ENCODE measurements at places on chromosomes 2 and 18.

DNA sequence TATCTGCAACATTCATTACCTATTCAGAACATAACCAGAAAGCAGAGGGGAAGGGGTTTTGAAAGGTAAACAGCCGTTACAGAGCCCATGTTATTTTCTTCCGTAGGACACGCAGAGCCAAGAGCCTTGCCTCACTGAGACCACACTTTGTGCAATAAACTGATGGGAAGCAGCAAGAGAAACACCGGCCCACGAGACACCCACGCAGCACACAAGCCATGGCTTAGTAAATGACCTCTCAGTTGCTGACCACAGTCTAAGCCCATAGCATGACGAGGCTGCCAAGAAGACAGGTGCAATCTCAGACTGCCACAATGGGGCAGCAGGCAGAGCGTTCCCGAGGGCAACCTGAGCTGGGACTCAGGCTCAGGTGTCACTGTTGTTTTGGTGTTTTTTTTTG, 59.6 kb downstream of the CABYR start:
- DNase-seq: no peak

DNA sequence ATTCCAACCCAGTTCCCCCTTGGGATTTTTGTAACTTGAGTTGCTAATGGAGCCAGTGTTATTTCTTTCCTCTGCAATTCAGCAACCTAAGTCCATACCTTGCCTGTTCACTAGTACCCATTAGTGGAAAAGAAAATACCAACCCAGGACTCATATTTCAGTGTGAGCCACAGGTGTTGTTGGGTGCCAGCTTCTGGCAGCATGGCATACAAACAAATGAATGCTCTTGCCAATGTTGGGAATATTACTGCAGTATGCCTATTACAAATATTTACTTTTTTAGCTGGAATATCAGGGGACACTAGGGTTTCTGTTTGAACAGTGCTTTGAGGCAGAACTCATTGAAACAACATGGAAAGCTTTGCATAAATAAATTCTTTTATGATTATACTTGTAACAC, 130.2 kb downstream of the NCKAP5 start:
- DNase-seq: no peak

DNA sequence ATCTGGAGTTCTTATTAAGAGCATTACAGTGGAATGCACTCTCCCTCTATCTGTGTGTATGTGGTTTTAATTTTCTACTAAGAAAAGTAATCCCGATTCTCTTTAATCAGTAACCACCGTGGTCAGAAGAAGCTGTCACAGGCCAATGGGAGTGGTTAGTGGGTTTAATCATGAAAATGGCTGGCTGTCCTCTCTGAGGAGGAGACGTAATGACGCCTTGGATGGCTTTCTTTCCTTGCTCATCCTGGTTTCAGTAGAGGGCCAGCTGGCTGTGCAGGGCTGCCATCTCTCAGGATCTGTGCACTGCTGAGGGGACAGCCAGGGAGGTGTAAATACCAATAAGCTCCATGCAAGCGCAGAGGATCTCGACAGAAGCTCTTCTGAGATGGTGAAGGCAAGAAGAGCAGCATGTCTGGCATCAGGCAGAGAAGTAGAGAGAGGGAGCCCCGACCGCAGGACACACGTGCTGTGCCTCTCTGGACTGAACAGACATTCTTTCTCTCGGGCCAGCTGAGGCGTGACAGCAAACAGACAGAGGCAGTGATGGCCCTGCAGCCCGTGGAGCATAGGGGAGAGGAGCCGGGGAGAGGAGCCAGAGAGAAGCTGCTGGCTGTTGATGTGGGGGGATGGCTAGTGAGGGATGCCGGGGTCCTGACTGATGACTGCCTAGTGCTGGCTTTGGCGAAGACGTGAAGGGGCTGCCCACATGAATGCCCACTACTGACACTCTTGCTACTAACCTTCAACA, 65.1 kb upstream of the DAPL1 start:
- no peak for DNase-seq

GRCh38 chr18:28736223-28736622, 559.3 kb upstream of the CDH2 start:
- no peak for DNase-seq

DNA sequence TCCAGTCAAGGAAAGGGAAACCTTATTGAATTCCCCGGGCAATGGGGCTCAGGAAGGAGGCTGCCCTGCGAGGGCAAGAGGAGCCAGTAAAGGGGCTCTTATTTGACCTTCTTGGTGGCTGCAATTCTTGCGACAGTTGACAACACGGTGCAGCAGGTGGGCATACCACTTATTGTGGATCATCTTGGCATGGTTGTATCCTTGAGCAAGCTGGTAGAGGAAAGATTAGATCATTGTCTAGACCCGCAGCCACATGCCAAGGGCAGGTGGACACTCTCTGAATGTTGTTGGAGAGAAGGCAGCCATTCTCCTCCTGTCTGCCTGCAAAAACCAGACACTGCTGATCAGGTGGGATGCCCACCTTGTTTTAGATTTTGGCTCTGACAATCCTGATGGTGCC, 170.2 kb upstream of the CHST9 start:
- no peak for DNase-seq

DNA sequence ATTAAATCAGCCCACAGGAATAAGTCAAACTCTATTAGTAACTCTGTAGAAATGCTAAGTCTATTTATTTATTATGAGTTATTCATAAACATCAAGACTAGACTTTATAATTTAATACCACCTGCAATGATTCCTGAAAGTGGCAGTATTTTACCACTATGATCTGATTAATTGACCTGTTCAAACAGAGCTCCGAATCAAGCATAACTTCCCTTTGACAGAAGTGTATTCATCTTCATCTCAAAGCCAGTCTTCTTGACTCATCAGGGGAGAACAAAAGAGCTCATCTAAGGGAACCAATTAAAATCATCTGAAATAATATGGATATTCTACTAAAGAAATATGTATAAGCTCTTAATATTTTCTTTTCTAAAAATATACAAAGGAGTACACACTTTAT, 122.3 kb downstream of the MBD2 start:
- no peak for DNase-seq

DNA sequence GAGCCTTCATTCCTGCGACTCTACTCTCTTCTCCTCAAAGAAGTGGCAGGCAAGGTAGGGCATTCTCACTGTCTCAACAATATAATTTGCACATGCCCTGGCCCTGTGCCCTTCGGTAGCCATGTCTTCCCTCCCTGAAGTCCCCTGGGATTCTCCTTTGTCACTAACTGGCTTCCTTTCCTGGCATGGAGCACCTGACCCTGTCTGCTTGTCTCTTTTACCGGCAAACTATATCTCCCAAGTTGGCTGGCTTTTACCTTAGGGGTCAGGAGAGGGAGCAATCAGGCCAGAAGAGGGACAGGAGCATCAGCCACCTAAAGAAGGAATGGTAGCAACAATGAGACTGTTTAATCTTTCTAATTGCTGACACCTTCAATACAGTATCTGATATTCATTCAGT, 51.9 kb upstream of the RMDN2 start:
- DNase-seq: no peak

DNA sequence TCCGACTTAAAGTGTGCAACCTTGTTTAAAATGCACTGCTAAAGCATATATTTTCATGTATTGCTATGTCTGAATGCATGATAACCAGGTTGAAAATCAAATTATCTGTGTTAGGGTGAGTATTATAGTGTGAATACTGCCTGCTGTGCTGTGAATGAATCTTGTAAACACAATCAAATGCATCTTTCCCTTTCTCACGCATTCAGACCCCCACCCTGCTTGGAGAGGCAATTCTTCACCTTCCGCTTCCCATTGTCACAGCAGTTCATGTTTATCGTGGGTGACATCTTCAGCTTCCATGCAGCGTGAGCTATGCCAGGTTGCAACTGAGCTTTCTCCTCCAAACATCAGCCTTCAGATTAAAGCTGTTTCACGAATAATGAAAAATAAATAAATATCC, 418.0 kb downstream of the MEIS1 start:
- no peak for DNase-seq

DNA sequence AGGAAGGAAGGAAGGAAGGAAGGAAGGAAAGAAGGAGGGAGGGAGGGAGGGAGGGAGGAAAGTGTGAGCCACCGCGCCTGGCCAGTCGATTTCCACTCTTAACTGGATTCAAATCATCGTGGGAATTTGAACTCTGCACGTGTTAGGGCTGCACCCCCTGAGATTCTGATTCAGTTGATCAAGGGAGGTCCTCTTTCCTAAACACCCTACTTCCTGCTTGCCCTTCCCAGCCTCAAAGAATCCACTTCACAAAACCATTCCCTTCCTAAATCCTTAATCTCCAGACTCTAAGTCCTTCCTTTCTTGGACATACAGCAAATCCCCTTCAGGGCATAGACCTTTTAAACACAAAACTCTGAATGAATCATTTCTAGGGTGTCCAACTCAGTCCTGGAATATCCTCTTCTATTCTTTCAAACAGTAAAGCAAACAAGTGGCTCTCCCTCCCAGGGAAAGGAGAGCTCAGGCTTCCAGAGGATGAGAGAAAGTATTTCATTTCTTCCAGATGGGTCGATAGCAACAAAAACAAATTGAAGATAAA, 68.2 kb upstream of the MBOAT2 start:
- DNase-seq: no peak

GRCh38 chr2:46951290-46952064, 35.9 kb upstream of the MCFD2 start:
- DNase-seq: no peak

DNA sequence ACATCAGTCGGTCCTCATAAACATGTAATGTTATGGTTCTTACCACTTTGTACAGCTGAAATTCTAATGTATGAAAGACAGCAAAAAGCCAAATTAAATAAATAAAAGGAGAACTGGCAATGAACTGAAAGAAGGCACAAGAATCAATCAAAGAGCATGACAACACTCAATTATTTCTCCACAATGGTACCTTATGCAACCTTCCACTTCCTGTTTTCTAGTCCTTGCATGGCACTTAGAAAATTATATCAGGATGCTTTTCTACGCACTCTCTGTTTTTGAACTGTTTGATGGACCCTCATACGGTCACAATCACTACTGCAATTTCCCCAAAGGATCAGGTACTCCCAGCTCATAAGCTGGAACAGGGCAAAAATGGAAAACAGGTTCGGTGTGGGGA, 81.6 kb downstream of the EPB41L3 start:
- DNase-seq: no peak

- no peak for DNase-seq
These were observed 67.6 kb upstream of the MCFD2 start for GRCh38 chr2:46983065-46983801.

GRCh38 chr2:207394203-207394781, 135.5 kb upstream of the CREB1 start:
- DNase-seq: no peak

DNA sequence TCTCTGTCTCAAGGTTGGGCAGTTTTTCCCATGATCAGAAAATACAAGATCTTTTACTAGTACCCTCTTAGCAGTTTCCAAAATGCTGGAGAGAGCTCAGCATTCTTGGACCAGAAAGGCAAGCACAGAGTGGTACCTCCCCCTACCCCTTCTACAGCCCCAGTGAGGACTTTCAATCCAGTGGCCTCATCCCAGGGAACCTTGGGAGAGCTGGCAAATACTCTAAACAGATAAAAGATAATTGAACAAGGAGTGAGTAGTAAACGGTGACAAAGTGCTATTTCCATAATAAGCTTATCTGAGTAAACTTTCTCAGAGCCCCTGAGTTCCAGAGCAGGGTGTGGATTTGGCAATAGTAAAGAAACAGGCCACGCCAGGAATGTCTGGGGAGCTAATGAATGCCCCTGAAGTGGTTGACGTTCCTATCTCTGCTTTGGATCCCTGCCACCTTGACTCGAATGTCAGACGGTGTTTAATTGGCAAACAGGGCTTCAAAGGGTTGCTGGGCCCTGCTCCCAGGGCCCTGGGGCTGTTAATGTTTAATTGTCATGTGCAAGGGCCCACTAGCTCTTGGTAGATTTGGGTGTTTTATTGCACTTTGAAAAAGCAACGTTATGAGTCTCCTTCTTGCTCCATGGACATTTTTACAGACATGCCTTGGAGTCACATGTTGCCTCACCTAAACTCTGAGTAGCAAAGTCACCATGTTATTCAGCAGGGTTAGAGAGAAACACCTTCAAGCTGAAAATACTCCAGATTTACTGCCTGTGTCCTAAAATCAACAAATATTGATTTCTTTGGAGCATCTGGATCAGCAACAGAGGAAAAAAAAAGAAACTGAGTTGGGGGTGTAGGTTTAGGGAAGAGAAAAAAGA, 239.9 kb downstream of the CYRIA start:
- DNase-seq: no peak

DNA sequence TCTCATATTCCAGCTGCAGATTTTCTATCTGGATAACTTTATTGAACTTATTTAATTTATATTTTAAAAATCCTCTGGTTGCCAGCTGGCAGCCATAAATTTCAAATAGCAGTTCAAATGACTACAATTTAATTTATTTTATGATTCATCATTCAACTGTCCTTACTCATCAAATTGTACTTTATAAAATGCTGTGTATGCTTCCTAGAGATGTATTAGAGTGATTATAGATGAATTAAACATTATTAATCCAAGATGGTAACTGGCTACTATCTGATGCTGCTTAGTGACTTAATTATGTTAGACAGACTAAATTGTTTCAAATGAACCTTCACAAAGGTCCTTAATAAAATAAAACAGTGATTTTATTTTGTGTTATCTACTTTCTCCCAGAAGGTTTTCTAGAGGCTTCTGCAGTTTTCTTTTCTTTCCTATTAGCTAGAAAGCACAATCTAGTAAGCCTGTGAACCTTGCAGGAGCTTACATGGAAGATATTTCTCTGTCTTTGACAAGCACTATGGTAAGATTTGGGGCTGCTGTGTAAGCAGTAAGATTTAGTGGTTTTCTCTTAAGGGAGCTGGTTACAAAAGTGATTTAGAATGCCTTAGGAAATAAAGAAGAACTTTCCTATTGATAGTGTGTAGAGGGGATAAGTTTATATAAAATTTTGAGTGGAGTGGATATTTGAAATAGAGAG, 322.3 kb downstream of the FSIP2 start:
- no peak for DNase-seq

GRCh38 chr2:130849896-130850787, 13.4 kb downstream of the ARHGEF4 start:
- DNase-seq: no peak

GRCh38 chr2:188415754-188416083, 124.0 kb downstream of the GULP1 start:
- DNase-seq: no peak

DNA sequence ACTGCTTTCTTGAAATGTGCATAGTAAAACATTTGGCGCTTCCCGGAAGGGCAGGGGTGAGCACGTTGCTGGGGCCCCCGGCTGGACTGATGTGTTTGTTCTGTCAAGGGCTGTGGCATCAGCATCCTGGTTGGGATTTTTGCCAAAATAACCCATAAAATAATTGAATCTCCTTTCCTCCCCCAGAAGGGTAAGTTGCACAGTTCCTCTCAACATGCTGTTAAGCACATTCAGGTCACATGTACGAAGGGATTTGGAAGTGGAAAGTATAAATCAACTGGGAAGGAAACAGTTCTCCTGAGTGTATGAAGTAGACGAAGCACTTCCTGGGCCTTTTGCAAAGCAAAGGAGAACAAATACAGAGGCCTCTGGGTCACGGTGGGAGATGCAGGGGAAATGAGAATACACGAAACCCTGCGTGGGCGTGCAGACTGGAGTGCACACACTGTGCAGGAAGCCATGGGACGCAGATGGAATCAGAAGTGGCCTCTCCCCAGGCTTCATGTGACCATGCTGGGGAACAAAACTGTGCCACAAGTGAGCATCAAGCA, 183.9 kb downstream of the LPIN1 start:
- no peak for DNase-seq

- no peak for DNase-seq
These were observed 346.2 kb downstream of the ZNF521 start for GRCh38 chr18:25005541-25006403.

- DNase-seq: no peak
These were observed 193.4 kb upstream of the MYT1L start for GRCh38 chr2:2524348-2524941.

- no peak for DNase-seq
These were observed 6.4 kb downstream of the HDAC4 start for GRCh38 chr2:239394346-239394945.
